ENCODE measurements at places on chromosomes 16 and 17.

- DNase-seq = no peak
Observed at GRCh38 chr17:30291543-30292285, at the start of gene BLMH. Gene BLMH (minus strand): TSS chr17:30291944. CDS start chr17:30291819, 125 bp downstream.

GRCh38 chr17:21540502-21540901, 151.8 kb upstream of the KCNJ18 start:
- no peak for DNase-seq

DNA sequence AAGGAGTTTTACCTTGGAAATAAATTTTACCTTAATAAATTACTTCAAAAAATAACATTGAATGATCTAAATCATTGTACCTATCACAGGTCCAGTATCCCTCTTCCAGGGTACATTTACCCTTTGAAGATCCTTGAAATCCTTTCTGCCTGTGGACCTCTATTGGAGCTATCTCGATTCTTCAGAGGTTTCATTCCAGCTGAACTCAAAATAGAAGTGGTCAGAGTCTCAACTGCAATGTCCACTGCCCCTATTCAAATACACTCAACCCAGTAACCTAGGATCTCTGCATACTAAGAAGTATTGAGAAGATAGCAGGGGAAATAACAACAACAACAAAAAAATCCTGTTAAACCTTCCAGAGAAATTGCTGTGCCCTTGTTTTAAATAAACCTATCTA, 9.3 kb downstream of the ABCA5 start:
- no peak for DNase-seq

DNA sequence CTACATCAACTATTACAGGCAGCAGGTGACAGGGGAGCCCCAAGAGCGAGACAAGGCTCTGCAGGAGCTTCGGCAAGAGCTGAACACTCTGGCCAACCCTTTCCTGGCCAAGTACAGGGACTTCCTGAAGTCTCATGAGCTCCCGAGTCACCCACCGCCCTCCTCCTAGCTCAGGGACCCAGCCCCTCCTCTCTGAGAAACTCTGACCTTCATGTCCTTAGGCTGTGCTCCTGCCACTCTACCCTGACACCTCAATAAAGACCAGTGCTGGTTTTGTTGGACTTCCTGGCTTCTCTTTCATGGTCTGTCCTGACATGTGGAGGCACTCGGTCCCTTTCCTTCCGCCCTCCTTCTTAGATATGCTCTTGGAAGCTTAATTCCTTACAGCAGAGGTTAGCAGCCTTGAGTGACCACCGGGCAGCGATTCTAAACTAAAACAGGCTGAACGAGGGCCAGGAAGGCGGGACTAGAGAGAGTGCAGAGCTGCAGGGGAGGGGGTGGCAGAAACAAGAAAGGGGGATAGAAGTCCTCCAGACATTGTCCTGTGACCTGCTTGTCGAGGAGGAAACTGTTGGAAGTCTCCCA, 915 bp downstream of the AHSP start:
- no peak for DNase-seq

- no peak for DNase-seq
Observed at GRCh38 chr17:27354491-27355081, 60.7 kb downstream of the WSB1 start.

DNA sequence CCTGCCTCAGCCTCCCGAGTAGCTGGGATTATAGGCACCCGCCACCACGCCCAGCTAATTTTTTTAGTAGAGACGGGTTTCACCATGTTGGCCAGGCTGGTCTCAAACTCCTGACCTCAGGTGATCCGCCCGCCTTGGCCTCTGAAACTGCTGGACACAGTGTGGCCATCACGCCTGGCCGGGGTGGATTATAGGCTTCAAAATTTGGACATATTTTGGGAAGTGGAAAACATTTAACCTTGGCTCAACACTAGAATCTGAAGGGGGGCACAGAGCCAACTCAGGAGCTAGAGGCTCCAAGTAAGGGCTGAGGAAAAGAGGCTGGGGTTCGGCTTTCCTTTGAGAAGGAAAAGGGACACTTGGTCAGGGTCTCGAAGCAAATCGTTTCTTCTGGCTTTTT, 2.2 kb upstream of the CDK5R1 start:
- no peak for DNase-seq

- DNase-seq = no peak
Observed at GRCh38 chr17:8337802-8338752, 1.6 kb upstream of the ODF4 start.

- no peak for DNase-seq
Observed at GRCh38 chr16:65667011-65667578, 545.2 kb upstream of the CDH11 start.

DNA sequence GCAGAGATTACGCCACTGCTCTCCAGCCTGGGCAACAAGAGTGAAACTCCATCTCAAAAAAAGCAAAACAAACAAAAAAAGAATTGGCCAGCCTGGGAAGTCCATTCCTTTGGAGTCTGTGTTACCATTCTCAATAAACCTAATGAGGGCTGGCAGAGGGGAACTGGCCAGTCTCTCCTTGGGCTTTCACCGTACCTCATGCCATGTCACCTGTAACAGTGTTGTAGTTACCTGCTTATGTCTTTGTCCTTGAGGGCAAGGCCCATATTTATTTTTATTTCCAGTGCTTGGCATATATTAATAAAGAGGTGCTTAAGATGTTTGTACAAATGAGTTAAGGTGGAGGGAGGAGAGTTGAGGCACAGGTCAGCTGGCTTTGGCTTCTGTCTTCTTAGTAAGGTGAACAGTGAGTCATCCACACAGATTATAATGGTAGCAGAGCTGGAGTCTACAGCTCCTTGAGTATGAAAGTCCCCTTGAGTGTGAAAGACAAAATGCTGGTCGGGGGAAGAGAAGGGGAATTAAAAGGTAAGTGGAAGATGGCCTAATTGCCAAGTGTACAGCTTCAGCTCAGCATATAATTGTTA, 8.4 kb downstream of the C1QBP start:
- no peak for DNase-seq

GRCh38 chr16:46885960-46886763, 2.0 kb downstream of the GPT2 start:
- DNase-seq = no peak

DNA sequence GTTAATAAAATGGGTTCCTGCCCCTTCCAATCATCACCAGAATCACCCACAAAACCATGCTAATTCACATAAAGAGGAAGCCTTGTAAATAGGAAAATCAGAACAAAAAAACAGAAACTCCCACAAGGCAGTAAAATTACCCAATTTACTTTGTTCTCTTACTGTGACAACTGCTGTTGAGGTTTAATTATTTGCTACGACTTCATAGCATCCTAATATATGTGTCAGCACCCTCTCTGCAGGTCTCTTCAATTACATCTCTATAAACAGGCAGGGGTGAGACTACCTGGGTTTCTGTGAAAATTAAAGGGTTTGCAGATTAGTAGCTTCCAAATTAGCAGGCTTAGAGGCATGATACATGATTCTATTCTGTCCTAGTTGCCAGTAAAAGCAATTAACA, 2.7 kb downstream of the WDR59 start:
- no peak for DNase-seq

GRCh38 chr16:75224306-75225082, 5.7 kb downstream of the CTRB1 start:
- DNase-seq = no peak

DNA sequence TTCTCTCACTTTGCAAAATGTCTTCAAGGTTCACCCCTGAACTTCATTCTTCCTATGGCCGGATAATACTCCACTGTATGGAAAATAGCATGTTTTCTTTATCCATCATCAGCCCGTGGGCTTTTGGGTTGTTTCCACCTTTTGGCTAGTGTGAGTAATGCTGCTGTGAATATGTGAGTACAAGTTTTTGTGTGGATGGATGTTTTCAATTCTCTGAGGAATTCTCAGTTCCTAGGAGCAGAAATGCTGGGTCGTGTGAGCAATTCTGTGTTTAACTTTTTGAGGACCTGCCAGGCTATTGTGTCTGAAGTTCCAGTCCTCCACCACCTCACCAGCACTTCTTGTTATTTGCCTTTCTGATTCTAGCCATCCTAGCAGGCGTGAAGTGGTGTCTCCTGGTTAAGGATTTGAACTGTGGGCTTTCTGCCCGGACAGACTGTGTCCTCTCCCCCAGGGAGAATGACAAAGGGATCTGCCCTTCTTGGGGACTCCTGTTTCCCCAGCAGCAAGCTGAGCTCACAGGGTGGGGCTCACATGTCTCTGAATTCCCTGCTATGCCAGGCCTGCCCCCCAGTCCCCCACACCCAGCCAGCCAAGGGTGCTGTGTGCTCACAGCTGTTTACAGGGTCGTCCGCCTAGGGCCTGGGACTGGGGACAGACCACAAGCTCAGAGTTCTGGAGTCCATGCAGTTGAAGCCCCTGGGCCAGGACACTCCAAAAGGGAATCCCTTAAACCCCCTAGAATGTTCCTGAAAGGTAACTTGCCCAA, 92.2 kb upstream of the CIBAR2 start:
- DNase-seq = no peak

DNA sequence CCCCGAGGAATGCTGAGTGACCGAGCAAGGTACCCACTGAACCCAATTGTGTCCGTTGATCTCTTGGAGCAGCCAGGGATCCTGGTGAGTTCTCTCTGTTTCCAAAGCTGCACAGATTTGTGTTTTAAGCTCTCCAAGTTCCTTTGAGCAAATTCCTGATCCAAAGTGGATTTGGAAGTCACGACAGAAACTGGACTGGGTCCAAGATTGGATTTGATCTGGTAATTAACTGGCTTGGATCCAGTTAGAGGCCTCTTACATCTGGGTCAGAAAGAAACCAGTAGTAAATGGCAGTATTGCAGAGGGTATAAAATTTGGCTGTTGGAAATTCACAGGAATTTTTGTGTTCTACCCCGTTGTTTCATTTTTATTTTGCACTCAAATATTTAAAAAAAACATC, 119.5 kb downstream of the PMP22 start:
- no peak for DNase-seq

DNA sequence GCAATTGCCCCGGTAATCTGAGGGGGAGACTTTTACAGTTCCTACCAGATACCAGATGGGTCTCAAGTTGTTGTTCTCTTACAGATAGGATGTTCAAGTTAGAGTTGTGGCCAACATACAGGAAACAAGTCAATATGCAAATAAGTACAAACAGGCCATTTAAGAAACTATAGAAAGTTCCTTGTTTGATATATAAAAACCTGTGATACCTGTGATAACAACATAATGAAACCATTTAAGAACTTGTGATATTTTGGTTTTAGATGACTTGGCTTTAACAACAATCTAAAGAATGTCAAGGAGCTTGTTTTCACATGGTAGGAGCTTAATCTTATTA, 16.8 kb downstream of the CDR2 start:
- no peak for DNase-seq

DNA sequence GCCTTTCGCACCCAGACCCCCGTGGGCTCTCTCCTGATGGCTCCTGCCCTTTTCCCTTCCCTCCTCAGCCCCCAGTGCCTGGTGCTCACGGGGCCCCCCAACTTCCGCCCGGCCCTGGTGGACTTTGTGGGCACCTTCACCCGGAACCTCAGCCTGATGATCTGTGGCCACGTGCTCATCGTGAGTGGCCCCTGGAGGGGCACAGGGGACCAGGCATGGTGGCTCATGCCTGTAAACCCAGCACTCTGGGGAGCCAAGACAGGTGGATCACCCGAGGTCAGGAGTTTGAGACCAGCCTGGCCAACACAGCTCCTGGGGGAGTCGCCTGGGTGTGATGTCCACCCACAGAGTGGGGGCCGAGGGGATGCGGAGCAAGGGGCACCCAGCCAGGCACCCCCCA, 21.3 kb downstream of the SLC12A3 start:
- DNase-seq = no peak

GRCh38 chr17:66373944-66374817, 71.8 kb downstream of the PRKCA start:
- no peak for DNase-seq

DNA sequence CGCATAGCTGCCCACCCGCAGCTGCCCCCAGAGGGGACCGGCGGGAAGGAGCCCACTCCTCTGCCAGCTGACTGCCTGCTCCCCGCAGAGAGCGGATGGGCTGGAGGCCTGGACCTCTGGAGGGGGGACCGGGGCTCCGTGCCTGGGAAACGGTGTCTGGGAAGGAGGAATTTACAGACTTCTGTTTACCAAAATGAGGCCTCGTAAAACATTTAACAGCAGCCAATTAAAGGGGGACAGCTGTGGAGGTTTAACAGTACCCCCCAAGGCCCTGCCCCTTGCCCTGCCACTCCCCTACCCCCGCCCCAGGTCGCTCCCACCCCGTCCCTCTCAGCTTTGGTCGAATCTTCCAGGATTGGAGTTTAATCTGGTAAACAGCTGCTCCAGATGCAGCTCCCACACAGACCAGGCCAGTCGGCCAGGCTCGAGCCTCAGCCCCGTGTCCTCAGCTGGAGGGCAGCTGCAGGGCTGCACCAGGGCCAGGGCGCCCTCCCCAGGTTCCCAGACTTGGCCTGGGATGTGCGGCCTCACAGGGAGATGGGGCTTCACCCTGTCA, 41.1 kb downstream of the BAHCC1 start:
- no peak for DNase-seq

DNA sequence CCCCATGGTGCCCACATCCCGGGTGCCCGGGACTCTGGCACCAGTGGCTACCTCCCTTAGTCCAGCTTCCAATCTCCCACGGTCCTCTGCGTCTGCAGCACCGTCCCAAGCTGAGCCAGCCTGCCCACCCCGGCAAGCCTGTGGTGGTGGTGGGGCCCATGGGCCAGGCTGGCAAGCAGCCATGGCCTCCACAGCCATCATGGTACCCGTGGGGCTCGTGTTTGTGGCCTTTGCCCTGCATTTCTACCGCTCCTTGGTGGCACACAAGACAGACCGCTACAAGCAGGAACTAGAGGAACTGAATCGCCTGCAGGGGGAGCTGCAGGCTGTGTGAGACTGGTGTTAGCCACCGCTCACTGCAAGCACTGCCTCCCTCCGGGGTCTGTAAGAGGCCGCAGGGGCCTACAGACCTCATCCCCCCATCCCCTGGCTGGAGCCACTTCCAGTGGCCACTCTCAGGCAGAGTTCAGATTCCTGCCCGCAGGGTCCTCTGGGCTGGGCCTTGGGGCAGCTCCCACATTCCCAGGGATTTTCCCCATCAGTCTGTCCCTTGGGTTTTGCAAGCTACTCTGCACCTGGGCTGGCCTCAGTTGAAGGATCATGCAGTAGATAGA, 3.9 kb upstream of the SETD1A start:
- no peak for DNase-seq

DNA sequence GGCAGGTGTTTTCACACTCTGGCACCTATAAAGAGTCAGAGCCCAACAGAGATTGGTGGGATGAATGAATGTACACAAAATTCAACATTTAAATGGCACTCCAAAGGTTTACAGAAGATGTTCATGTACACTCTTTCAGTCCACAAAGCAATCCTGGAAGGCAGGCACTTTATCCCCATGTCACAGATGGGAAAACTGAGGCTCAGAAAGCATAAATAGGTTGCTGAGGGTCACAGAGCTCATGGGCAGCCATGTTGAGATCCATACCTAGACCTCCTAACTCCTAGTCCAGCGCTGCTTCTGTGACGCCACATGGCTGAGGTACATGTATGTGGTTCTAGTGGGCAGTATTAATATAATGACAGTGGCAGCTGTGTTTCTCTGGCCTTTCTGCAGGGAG, 157.7 kb upstream of the LHX1 start:
- DNase-seq = no peak
